ENCODE measurements at places on chromosomes 4 and X.

DNA sequence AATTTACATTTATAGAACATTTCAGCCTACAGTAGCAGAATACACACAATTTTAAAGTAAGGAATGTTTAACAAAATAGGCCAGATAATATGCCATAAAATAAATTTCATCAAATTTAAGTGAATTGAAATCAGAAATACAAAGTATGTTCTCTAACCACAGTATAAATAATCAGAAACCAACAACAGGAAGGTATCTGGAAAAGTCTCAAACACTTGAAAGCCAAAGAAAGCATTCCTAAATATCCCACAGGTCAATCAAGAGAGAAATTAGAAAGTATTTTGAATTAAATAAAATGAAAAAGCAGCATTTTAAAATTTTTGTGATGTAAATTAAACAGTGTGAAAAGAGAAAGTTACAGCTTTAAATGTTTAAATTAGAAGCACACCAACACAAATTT is 899.2 kb downstream of the PDHA2 start:
- DNase-seq, result no peak

GRCh38 chr4:179666226-179666625 is 2224.0 kb upstream of the AGA start:
- DNase-seq, result no peak

- DNase-seq, result no peak
Measured at GRCh38 chr4:142202404-142203332, 566.3 kb downstream of the IL15 start.

DNA sequence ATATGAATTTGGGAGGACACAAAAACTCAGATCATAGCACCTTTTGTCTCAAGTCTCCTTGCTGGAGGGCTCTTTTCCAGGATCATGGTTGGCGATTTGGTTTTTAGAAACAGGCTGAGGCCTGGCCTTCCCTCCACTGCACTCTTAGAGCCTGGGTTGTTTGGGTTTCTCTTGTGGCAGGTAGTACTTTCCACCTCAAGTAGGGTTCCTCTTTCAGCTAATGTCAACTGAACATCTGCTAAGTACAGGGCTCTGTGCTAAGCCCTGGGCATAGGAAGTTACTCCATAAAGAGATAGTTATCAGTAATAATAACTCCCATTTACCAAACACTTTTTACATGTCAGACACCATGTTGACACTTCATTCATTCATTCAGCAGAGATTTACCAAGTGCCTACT is 28.2 kb upstream of the APLN start:
- no peak for DNase-seq

- no peak for DNase-seq
Measured at GRCh38 chr4:85842540-85842939, 367.6 kb downstream of the ARHGAP24 start.

DNA sequence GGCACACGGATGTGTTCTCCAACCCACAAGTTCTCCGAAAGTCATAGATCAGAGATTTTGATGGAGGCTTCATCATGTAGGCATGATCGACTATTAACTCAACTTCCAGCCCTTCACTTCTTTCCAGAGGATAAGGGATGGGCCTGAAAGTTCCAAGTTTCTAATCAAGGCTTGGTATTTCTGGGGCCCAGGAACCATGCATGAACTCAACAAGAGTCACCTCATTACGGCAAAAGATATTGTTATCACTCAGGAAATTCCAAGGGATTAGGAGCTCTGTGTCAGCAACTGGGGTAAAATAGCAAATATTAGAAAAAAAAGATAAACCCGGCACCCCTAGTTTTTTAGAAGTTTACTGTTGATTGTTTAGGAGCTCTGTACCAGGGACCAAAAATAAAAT is 240.1 kb upstream of the PPP1R2C start:
- DNase-seq, result no peak

Measured in cortex of kidney (tissue), 1 donor.